NCI-H774 (cell line): ENCODE measurements at places on chromosomes 1 and 21.
A peak's percentile ranks its signal among the peaks of the same experiment; 100 is the strongest.

DNA sequence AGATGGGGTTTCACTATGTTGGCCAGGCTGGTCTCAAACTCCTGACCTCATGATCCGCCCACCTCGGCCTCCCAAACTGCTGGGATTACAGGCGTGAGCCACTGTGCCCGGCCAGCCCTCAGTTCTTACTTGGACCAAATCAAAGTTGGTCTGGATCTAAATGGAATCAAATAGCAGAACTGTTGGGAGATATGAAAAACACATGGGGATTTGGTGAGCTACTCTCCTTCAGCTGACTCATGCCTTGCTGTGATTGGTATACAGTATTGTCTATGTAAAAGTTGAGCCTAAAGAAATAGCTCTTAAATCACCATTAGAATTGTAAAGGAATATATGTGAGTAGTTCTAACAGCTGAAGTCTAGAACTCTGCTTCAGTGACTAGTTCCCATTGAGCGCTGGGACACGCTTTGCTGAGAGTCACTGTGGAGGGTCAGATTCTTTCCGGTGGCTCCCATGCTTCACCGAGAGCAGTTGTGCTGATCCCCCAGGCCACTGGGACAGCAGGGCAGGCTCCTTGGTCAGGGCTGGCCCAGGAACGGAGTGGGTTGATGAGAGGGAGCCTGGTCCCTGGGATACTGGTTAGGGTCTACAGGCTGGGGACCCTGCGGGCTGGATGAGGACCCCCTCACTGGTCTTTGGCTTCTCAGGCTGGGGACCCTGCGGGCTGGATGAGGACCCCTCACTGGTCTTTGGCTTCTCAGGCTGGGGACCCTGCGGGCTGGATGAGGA lies 14.0 kb downstream of the PKNOX1 start:
- DNase-seq = no peak

DNA sequence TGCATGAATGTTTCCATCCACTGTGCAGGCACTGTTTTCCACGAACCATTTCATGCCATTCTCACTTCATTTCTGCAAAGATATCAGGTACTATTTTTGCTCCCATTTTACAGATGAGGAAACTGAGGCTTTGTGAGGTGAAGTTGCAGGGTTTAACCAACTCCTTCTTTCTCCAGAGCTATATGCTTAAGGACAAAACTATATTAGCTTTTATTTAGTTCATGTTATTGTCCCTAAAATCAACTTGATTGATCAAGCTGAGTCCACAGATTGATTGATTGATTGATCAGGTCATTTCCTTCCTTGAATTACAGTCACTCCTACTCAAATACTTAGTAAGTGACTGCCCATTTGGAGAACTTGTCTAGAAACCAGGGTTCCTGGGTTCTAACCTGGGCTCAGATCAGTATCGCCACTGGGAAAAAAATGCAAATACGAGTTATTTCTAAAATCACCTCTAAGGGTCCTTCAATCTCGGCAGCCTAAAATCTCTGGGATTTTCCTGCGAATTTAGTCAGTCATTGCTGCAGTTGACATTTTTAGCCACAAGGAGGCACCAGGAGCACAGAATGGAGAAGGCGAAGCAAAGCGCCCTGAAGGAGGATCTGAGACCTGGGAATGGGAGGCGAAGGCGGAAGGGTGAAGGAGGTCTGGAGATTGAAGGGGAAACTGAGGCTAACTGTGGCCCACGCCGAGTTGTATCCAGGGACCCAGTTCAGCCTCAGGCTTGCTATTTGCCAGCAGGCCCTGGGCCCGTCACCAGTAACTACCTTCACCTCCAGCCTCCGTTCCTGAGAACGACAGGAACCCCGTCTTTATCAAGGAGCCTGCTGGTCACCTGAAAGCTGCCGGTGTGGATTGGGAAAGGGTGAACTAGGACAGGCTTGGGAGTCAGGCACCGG lies 14.3 kb upstream of the MUL1 start:
- DNase-seq = peak; percentile 10

DNA sequence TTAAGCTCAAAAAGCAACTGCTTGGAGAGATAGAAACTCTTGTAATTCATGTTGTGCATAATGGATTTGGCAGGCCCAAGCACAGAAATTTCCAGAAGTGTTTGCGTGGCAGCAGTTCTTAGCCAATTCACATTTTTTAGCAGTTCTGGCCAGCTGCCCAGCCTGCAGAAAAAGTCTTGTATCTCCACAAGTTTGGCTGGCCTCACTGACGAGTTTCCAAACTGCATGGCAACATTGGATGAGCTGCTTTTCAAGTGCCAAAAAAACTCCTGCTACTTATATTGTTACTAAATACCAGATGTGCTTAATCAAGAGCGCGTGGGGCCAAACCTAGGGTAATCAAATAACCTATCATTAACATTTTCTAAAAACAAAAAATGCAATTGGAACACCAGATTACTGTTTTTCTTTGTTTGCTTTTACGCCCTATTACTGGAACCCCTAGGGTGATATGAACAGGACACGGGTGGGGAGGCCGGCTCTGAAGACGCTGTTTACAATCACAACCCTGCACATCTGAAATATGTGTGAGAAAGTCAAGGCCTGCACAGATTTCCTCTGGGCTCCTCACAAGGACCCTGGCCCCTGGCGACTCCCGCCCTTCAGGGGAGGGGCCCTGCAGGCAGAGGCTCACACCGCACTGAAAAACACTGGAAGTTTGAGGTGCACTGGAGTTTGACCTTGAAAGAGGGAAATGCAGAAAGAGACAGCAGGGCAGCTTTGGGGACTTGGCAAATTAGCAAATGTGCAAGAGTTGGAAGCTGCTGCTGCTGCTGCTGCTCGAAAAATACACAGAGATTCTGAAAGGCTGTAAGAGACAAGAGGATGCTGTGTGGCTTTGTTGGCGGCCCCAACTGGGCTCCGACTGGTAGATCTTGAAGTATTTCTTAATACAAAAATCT lies 55.2 kb upstream of the TARBP1 start:
- DNase-seq = no peak

DNA sequence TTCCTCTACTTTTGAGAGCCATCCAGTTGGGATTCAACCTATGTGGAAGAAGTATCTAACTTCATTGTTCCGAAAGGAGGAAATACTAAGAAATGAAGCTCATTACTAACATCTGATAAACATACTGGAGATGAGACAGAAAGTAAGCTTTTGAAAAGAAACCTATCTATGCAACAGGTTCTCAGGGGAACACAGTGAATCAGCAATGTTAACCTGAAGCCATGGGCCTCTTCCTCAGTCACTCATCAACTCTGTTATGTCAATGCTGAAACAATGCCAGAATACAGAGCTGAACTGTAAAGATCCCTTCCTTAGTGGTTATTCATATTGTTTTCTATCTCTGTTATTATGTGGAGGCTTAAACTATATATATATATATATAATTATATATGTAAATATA lies 55.5 kb upstream of the ESRRG start:
- DNase-seq = no peak

DNA sequence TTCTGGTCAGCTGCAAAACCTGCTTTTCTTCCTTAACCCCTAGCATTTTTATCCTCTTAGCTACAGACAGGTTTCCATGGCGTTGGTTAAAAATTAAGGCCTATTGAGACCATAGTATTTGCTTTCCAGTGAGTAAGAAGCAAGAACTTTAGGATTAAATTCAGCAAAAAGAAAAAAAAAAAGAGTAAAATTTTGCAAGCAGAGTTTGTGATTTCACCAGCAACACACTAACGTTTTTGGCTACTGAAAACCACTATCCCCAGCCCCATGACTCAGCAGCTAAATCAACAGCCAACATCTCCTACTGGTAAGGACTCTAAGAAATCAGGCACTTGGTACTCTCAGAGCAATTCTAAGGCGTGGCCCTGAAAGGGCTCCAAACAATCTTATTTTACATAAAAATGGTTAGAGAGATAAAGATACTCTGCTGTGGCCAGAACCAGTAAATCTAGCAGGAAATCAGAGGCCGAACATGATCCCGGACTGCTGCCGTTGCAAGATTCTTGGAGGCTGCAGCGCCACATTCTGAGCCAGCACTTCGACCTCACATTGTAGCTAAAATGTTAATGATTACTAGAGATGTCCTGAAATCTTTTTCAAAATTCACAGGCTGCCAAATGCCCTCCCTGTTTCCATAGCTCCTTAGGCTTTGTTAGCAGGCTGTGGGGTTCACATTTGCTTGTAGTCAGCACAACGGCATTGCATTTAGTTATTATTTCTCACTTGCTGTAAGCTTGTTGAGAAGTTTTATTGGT lies 1.6 kb upstream of the ENO1 start:
- DNase-seq = no peak

DNA sequence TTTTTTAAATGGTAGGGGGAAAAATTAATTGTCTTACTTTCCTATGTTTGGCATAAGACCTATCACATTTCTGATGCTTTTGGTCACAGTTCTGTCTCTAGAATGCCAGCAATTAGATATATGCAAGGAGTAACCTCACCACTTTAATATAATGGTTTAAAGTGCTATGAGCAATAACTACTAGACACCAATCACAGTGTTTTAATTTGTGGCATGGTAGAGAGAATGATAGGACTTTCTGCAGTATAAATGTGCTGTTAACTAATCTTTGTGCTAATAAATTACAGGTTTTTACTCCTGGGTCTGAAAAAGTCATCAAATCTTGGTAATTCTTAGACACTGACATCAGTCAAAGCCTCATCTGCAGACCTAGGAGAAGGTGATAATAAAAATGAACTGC lies 2110.3 kb downstream of the NCAM2 start:
- no peak for DNase-seq

DNA sequence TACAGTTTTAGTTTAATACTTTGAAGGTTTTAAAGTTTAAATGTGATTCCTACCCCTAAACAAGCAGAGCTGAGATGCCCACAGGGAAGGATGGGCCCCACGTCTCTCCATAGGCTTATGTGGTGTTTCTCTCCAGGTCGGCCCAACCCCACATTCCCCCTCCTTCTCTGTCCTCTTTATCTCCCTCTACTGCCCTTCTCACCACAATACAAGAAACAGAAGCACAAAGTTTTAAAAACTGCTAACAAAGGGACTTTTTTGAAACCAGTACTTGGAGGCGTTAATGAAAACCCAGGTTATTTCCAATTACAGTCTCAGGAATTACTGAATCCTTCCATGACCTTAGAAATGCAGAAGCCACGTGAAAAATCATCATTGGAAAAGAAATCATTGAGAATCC lies 324.0 kb downstream of the NTNG1 start:
- no peak for DNase-seq

- DNase-seq = no peak
These were observed 463 bp downstream of the IL12RB2 start for GRCh38 chr1:67308136-67308535.

DNA sequence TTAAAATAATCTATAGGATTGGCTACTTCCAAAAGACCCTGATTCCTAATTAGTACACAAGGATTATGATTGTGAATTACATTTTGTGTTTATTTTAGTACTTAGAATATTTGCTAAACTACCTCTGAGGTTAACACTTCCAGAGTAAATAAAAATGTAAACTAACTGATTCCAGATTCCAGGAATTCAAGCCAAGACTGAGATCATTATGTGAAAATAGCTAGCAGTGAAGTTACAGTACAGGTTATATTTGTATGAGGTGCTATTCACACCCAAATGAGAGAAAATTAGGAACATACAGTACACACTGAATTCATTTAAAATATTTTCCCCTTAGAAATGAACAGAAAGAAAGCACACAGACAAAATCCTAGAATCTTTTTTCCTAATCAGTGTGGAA lies 28.8 kb downstream of the TTLL7 start:
- DNase-seq = no peak

GRCh38 chr1:175208773-175209492 lies 16.4 kb upstream of the KIAA0040 start:
- no peak for DNase-seq

DNA sequence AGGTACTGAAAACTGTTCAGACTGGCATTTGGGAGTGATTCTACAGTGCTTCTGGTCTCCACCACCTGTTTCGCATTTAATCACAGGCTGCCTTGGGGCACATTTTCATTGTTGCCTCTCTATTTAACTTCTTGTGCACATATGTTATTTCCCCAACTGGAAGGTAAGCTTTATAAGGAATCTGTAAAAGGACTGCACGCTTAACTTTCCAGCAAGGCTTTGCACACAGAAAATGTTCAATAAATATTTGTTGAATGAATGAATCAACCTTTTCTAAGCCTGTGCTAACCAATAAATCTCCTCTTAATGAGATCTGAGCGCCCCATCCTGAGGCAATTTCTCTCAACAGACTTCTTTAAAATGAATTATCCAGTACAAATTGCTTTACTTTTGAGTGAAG lies 84.3 kb upstream of the ARHGAP29 start:
- peak; percentile 77 for DNase-seq

DNA sequence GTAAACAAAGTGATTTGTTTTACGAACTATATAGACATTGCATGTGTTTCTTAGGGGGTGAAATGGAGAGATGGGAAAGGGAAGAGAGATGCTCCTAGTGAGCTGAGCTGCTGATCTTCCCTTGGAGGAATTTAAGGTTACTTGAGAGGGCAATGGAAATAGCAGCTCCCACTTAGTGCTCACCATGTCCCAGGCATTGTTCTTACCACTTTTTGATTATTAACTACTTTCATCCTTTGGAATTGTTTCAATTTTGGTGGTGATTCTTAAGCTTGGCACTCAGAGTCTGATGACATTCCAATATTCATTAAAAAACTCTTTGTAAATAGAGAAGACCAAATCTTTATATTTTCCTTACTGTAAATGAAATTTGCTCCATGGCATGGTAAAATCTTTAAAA lies 124.9 kb downstream of the ITSN1 start:
- no peak for DNase-seq

- no peak for DNase-seq
These were observed 118.4 kb upstream of the NR5A2 start for GRCh38 chr1:199909137-199909536.

- DNase-seq = no peak
These were observed 2.7 kb downstream of the CLIC6 start for GRCh38 chr21:34671462-34671861.

GRCh38 chr1:206479183-206480125 lies 9.2 kb downstream of the IKBKE start:
- peak; percentile 28 for DNase-seq

DNA sequence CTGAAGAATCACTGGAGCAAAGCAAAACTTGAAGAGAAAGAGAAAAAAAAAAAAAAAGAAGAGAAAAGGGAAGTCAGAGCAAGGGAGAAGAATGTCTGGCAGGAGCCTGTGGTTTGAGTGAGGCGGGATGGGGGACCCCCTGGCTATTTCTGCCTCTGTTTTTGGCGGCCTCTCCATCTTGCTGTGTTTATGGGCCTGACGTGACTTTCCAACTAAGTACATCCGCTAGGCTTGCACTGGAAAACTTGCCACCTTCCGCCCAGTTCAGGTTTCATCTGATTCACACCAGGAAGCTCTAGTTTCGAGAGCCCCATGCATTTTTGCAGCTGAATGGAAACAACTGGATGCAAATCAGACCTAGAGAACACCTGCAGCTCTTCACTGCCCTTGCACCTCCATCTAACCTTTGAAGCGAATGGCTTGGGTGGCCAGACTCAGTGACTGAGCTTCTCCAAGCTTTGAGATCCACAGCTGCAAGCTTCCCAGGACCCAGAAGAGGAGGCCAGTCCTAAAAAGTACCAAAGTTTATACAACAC lies 28.0 kb downstream of the TBX15 start:
- DNase-seq = no peak

DNA sequence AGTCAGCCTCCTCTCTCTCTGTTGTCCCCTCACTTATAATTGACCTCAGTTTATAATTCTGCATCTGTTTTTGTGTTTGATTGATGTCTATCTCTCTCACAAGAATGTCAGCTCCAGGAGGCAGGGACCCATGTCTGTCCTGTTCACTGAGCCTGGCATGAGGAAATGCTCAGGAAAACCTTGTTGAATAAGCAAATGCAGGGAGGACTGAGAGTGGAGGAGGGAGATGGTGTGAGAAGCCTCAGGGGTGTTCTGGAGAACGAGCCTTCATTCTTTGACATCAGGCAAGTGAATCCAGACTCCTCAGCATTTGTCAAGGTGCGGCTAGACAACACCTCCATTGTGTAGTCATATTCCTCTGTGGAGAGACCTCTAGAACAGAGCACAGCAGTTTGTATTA lies 45.5 kb downstream of the MAN1C1 start:
- no peak for DNase-seq
